ENCODE measurements at places on chromosomes 3 and 15.

GRCh38 chr3:189871418-189871817 is 240.2 kb downstream of the TP63 start:
- DNase-seq: no peak

DNA sequence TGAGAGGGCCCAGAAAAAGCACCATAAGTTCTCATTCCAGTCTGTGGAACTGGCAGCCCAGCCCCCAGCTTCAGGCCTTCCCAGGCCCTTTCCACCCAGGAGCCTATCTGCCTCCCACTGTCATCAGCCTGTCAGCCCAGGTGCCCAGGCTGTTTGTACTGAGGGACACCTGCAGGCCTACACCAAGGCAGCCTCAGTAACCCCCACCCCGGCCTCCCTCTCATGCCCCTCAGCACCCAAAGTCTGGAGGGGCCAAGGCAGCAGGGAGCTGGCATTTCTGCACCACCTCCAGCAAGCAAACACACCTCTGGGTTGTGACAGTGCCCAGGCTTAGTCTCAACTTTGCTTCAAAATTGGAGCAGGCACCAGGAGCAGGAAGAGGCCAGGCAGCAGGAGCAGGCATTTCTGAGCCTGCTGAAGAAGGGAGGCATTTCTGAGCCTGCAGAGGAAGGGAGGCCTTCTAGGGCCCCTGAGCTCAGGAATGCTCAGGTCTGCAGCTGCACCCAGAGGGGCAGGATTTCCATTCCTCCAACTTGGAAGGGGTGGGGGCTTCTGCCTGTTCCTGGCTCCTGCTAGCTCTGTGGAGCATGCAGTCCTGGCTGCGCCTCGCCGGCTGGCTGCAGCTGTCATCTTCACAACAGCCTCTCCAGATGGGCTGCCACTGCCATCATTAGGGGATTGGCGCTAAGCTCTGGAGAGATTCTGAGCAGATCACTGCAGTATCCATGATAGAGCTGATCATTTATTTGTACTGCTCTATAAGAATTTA is 396.1 kb downstream of the UNC13C start:
- DNase-seq: no peak

DNA sequence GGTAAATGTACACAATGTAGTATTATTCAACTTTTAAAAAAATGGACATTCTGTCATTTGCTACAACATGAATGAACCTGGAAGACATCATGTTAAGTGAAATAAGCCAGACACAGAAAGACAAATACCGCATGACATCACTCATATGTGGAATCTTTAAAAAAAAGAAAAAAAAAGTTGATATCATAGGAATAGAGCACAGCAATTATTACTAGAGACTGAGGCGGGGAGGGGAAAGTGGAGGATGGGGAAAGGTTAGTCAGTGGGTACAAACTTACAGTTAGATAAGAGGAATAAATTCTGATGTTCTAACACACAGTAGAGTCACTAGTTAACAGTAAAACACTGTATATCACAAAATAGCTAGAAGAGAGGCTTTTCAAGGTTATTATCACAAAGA is 22.2 kb downstream of the RYK start:
- no peak for DNase-seq

DNA sequence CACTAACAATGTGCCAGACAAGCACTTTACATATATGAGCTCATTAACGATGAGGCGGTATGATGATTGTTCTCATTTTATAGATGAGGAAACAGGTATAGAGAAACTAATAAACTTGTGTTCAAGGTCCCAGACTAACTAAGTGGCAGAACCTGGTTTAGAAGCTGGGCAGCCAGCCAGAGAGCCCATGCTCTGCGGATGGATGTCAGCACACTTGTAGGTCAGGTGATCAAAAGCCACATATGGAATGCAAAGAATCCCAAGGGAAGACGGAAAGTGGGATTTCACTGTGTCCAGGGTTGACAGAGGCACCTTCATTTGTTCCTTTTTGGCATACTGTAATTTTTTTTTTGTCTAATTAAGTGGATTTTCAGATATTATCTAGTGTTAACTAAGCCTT is 103.7 kb downstream of the EFL1 start:
- no peak for DNase-seq

DNA sequence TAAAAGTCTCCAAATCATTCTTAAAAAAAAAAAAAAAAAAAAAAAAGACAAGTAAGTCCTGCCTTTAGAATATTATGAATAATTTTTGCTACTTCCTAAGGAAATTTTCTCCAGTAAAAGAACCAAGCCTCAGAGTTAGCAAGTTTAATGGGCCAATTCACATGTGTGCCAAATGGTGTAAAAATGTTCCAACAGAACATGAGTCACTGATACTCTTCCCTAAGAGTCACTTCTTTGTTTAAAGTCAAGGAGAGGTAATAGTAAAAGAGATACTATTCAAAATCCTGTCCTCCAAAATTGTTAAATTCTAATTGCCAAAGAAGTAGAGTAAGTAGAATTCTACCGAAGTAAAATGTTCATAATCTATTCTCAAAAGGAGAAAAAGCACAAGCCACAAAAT is 17.7 kb upstream of the CPA3 start:
- DNase-seq: no peak

DNA sequence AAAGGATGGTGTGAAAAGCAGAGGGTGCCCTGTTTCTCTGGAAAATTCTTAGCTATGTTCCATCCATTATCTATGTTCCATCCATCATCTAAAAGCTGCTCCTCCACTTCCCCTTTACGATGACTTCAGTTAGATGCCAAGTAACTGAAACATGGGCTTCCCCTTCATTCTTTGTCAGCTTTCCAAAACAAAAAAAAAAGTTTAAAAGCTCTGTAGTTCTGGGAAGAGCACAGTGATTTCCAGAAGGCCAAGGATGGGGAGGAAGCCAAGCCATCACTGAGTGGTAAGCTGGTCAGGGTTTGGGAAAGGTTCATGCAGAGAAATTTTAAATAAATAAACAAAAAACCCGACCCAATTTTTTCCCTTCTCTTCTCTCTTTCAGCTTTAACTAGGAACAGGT is 111.5 kb downstream of the CFAP44 start:
- no peak for DNase-seq

- DNase-seq: no peak
These were observed 66.7 kb upstream of the TNIK start for GRCh38 chr3:171526869-171527268.

GRCh38 chr3:63895422-63896189 is 16.6 kb downstream of the SCAANT1 start:
- DNase-seq: no peak

- no peak for DNase-seq
These were observed 97.2 kb downstream of the CHST2 start for GRCh38 chr3:143216709-143217182.

- DNase-seq: no peak
These were observed 364.9 kb upstream of the RBMS3 start for GRCh38 chr3:28915741-28916500.

DNA sequence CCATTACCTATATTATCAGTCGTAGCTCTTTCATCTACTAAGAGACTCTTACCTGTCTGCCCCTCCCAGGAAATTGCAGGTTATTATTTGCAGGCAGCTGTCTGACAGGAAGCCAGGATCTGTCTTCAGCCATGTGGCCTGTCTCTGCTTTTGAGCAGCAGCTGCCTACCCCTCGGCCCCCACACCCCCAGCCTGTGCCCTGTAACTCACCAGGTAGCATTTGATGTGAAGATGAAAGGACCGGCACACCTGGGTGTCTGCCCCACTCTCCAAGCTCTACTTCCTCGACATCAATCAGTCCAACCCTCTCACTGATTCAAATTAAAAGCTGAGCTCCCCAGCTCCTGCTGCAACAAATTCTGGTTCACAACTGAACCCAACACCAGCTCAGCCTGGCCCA is 197.2 kb upstream of the CTNNB1 start:
- DNase-seq: no peak

DNA sequence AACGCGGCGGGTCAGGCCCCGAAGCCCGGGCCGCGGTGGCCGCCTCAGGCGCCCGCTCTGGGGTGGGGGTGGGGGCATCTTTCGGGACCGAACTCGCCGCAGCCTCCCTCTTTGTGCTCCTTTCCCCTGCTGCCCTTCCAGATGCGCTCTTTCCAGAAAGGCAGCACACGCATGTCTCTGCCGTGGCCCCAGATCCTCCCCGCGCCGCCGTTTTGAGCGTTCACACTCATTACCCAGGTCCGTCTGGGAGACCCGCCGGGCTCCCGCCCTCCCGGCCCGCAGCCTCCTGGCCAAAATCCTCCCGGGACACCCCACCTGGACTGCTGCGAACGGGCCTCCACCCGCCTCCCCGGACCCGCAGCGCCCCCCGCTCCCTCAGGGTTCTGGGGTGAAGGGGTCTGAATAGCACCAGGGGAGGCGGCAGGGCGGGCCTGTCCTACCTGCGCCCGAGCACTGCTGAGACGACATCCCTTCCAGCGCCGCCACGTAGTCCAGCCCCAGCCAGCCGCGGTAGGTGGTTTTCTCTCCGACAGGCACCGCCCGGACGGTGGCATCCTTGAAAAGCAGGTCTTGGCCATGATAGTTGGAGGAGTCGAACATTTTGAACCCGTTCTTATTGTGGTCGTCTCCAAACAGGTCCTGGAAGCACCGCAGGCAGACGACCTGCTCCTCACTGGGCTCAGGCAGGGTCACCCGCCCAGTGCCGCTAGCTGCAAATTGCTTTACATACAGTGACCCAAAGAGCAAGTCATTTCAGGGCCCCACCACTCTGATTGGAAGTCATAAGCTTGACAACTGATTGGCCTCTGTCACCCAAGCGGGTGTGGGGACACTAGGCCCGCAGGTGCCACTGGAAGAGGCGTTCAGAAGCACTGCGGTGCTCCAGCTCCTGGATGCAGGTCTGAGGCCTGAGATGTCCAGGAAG is 25.9 kb downstream of the MELTF start:
- DNase-seq: peak; percentile 44

GRCh38 chr3:52429031-52429430 is 15.9 kb downstream of the SEMA3G start:
- no peak for DNase-seq

- no peak for DNase-seq
These were observed 14.5 kb downstream of the LAMP3 start for GRCh38 chr3:183148056-183148455.

DNA sequence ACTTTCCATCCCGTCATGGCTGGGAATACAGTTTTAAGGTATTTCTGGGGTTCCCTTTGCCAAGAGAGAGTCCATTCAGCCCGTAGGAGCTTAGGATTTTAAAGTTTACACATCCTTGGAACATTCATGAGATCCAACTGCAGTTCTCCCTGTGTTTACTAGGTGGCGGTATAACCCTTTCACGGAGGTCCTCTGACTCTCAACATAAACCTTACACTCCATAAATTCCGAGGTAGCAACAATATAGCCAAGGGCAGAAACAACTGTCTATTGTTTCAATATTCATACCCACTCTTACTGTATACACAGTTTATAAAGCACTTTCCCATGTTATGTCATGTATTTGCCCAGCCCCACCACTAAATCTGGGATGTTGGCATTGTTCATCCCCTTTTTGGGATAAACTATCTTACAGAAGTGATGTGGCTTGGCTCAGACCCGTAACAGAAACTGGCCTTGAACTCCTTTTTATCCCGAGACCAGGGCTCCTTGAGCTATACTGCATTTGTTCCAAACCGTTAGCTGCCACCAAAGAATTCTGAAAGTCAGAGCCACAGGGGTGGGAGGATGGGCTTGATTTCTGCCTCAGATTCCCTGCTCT is 69.2 kb upstream of the COL6A5 start:
- peak; percentile 44 for DNase-seq

DNA sequence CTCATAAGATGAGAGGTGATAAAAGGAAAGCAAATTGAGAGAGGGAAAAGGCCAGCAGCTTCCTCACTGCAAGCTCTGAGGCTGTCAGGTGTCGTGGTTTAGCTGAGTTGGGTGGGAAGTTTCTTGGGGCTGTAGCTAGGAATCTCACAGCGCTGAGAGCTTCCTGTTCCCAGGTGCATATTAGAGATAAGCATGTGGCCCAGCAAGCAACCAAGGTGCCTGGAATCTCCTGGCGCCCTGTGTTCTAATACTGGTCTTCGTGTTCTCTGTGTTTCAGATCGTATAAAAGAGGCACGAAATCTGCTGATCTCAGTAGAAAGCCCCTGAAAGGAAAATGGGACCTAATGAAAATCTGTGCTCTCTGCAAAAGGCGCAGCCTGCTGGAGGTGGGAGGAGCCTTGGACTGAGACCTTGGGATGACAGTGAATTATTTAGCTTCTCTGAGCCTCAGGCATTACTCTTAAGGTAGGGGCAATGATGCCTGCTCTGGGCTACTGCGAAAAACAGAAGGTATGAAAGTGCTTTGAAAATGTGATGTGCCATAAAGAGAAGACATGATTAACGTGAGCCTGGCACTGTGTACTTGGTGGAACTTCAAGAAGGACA is 499.9 kb downstream of the TBL1XR1 start:
- DNase-seq: no peak

DNA sequence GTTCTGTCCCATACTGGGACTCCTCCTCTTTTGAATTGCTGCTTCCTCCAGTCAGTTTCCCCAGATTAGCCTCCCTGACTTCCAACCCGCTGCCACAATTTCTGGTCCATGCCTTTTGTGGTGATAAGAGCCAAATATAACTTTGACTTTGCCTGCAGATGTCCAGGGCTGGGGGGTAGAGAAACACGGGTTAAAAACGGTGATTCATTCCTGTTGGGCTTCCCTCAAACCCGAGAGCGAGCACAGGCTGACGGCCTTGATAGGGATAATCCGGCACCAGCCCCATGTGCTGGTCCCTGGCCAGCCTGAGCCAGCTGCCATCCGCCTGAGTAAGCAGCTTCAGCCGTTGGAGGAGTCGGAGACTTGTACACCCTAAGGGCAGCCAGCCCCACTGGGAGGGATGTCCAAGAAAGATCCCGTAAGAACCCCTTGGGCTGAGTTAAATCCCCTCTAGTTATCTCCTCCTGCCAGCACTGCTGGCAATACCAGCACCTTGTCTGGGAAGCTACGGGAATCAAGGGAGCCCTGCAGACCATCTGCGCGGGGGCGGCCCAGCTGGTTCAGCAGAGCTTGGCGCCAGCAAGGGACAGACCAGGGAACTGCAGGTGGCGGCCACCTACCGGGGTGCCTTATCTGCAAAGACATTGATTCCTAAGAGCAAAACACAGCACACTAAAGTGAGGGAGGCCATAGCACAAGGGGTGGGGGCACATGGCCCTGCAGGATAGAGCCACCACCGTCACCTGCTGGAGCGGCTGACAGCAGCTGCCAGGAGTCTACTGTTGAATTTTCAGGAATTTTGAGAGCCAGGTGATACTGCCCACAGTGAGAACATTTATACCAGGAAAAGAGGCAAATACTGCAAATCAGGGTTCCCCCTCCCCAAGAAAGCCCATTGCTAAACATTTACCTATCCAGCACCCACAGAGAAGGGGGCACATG is 18.1 kb downstream of the CSPG4 start:
- DNase-seq: no peak

GRCh38 chr3:123147754-123148535 is 53.8 kb upstream of the SEC22A start:
- no peak for DNase-seq

GRCh38 chr3:189502676-189503257 is 128.4 kb upstream of the TP63 start:
- no peak for DNase-seq

DNA sequence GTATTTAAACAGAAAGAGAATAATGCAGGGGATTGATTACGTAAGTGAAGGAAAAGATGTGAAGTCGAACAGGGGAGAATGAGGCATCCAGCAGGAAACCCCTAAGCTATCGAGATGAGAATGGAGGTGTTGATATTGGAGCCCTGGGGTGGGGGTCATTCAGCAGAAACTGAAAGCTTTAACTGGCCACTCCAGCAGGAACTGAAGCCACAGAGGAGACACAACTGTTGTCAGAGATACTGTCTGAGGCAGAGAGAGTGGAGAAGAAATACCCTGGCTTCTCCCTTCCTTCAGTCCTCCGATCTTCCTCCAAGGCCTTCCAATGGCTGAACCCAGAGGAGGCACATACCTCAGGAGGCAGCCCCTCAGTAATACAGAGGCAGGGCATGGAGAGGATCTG is 152.4 kb downstream of the THRB start:
- no peak for DNase-seq

Measured in germinal center (tissue), 1 donor.